ENCODE measurements at places on chromosomes 5 and 9.

- no peak for DNase-seq
These were observed 156.3 kb downstream of the GOLPH3 start for GRCh38 chr5:32017692-32018367.

- no peak for DNase-seq
These were observed 61.9 kb downstream of the NSD1 start for GRCh38 chr5:177195307-177195952.

DNA sequence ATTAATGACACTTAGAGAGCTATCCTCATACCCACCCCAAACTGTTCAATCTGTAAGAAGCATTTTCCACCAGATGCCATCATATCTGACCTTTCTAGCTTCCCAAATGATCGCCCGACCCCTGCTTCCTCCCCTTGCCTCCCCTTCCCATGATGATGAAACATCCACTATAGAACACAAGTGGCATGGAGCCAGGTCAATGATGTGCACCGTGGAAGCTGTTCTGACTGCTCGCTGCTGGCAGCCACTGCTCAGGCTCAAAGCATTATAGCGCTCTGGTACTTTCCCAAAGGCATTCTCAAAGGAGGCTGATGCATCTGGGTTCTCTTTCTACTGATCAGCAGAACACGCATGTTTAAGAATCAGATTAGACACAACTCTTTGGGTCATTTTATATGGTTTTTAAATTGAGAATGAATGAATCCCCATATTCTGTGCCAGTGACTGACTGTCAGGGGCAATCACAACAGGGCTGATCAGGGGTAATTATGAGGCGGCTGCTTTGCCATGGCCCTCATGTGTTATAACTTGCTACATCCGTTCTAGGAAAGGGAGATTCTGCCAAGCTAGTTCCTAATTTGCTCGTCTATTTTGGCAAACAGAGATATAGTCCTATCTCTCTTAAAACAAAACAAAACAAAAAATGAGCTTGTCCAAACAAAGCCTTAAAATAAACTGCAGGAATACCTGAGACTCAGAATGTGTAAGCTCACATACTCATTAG is 343.7 kb downstream of the ENC1 start:
- no peak for DNase-seq

DNA sequence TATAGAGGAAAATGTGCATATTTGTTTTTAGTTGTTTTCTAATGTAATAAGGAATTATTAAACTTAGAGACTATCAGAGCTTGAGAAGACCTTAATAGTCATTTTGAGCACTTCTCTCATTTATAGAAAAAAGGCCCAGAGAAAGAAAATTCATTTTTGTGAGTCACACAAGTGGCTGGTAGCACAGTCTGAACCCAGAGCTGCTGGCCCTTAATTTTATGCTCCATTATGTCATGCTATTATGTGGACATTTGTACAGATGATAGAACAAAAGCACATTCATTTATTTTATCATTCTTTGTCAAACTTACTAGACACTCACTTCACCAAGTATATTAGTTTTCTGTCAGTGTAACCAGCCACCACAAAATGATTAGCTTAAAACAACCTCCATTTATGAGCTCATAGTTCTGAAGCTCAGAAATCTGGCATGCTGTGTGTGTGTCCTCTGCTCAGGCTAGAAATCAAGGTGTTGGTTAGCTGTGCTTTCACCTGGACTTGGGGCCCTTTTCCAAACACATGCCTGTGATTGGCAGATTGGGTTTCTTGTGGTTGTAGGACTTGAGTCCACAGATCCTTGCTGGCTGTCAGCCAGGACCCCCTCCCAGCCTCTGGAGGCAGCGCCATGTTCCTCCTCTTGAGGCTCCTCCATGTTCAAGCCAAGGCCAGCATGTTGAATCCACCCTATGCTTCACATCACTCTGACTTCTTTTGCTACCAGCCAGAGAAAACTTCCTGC is 188.9 kb downstream of the ARHGAP26 start:
- no peak for DNase-seq

DNA sequence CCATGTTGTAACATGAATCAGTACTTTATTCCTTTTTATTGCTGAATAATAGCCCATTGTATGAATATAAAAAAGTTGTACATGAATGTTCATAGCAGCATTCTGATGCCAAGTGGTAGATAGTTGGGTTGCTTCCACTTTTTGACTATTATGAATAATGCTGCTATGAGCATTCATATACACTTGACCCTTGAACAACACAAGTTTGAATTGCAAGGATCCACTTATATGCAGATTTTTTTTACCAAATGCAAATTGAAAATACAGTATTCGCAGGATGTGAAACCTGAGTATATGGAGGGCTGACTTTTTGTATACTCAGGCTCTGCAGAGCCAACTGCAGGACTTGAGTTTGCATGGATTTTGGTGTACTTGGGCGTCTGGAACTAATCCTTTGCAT is 14.7 kb upstream of the SIL1 start:
- DNase-seq = no peak

- DNase-seq = no peak
These were observed 494.8 kb upstream of the WWC1 start for GRCh38 chr5:167796672-167797071.

GRCh38 chr9:134373269-134373668 is 47.0 kb downstream of the RXRA start:
- DNase-seq = no peak

GRCh38 chr9:133387680-133388079 is 11.5 kb downstream of the STKLD1 start:
- no peak for DNase-seq

GRCh38 chr5:1654786-1655495 is 131.2 kb upstream of the LPCAT1 start:
- DNase-seq = no peak

- no peak for DNase-seq
These were observed 36.8 kb downstream of the SAXO1 start for GRCh38 chr9:18996211-18996610.

DNA sequence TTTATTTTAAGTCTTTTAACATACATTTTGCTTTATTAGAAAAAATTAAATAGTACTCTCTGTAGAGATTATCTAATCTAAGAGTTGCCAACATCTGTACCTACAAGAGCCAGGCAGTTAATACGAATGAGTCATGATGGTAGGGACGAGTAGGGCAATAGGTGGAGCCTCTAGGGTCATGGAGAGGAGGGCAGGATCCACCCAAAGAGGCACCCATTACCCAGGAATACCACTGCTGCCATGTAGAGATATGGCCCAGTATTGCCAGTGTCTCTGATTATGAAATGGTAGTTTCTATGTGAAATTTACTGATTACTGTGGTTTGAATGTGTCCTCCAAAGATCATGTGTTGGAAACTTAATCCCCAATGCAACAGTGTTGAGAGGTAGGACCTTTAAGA is 170.4 kb downstream of the PIK3R1 start:
- DNase-seq = no peak

GRCh38 chr9:2838371-2839000 is 5.4 kb downstream of the PUM3 start:
- no peak for DNase-seq

DNA sequence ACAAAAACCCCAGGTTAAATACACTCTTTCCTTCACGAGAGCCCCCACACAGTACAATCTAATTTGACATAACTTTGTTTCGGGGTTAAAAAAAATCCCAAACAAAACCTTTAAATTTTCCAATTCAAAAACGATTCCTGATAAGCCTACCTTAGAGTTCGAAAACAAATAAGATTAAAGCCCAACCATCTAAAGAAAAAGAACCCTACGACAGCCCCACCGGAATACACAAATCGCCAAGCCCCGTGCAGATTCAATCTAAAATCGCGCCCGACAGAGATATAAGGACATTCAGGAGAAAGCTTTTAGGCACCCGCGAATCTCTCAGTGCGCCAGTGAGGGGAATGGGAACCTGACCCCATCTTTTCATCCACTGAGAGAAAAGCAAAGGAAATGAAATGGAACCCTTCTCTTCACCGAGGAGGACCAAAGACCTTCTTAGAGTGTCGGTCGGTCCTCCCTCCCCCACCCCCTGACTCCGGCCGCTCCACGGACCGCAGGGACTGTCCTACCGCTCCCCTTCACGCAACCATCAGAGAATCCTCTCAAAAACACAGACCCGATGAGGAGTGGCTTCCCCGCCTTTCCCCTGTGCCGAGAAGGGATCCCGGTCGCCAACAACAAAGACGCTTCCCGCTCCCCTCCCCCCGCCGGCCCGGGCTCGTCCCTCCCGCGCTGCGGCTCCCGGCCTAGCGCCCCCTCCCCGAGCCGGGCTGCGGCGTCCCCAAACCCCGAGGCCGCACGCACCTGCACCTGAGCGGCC is 925 bp downstream of the ABHD17B start:
- peak; percentile 10 for DNase-seq

GRCh38 chr5:170348137-170348633 is 41.0 kb downstream of the KCNMB1 start:
- DNase-seq = no peak

GRCh38 chr9:124216474-124217176 is 41.1 kb upstream of the NEK6 start:
- DNase-seq = no peak

DNA sequence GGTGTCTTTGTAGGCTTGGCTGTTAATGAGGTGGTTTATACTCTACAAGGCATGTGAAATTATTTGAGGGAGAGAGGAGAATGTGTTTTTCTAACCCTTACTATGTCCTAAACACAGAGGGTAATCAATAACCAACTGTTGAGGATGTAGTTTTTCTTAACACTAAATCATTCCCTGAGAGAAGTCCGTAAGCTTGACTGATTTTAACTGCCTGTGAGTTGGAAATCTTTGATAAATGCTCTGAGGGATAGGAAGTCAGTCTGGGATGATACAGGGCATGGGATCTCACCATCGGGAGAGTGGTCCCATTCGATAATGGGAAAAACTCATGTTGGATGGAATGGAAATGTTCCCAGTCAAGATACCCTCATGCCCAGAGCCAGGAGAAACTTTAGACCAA is 249.6 kb downstream of the PDZD2 start:
- DNase-seq = no peak

- no peak for DNase-seq
These were observed 5.2 kb downstream of the RFX3 start for GRCh38 chr9:3520564-3520963.

- no peak for DNase-seq
These were observed 190.8 kb downstream of the DIRAS2 start for GRCh38 chr9:90451804-90452203.

DNA sequence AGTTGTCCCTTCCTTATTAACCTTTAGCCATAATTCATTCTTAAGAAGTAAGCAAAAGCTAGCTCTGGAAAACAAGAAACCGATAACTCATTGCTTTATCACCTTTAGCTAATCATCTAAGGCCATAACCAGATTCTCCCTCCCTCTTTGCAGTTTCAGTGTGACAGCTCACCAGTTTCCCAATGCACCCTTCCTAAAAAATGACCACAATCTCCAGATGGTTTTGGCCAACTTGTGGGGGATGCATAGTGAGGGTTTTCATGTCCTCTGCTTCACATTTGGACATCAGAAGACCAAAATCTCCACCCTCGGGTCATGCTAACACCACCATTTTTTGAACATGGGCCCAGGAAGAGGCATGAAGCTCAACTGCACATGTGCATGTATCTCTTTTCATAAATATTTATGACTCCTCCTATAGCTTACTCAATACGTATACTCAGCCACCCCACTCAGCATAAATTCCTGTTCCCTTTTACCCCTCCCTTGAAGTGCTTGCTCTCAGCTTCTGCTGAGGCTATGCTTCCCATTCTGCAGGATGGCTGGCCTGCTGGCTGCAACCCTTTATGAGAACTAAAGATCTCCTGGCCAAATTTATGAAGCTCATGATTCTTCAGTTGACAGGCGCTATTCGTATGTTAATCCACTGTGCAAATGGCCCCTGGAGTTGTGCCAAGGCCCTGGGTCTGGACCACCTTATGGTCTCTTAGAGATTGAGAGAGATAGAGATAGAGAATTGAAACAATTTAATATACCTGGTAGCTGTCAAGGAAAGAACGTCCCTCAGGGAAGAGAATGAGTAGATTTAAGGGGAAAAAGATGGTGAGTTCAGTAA is 14.8 kb downstream of the PPP3R2 start:
- no peak for DNase-seq

GRCh38 chr5:158970569-158971014 is 129.1 kb downstream of the EBF1 start:
- DNase-seq = no peak

GRCh38 chr5:91367908-91368648 is 15.0 kb downstream of the ARRDC3 start:
- DNase-seq = no peak

DNA sequence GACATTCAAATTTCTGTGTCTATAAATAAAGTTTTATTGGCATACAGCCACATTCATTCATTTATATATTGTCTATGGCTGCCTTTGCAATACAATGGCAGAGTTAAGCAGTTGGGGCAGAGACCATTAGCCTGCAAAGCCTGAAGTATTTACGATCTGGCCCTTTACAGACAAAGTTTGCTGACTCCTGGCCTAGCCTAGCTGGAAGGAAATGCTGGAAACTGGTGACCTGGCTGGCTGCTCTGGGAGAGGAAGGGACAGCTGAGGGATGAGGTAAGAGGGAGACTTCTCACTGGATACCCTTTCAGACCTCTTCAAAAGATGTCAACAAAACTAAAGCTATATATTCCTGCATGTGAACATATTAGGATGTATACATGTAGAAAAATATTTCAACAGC is 66.0 kb upstream of the PPARGC1B start:
- no peak for DNase-seq

DNA sequence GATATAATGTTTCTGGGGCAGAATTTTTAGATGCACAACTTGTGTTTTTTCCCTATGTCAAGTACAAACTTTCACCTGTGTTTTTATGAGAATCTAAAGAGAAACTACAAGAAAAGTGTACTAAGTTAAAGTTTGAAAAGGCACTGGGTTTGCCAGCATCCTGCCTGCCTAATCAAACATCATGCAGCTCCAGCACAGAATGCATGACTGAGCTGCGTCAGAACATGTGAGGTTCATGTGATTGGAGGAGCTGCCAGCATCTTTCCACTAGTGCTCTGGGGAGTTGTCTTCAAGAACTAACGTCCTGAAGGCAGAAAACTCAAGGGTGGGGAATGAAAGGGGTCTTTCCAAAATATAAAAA is 46.1 kb upstream of the RIC1 start:
- peak; percentile 23 for DNase-seq

GRCh38 chr9:37155601-37156000 is 35.2 kb downstream of the ZCCHC7 start:
- no peak for DNase-seq

DNA sequence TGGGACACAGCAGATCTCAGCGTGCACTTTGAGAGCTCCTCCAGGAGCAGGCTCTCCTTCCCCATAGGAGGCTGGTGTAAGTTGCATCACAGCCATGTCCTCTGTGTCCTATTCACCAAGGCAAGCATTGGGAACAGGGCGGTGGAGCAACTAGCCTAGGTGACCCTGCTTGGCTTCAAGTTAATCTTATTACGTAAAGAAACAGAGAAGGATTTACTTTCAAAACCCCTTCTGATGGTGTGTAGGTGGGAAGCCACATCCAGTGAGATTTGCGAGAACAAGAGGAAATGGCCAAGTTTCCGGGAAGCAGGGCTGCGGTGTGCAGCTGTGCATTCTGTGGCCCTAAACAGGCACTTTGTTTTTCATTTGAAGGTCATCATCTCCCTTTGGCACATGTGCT is 80.2 kb downstream of the TRIO start:
- DNase-seq = no peak

GRCh38 chr9:122360891-122361290 is 9.9 kb upstream of the PTGS1 start:
- DNase-seq = no peak
